HTR-8/SVneo (cell line): ENCODE measurements at places on chromosomes 6 and 20.

DNA sequence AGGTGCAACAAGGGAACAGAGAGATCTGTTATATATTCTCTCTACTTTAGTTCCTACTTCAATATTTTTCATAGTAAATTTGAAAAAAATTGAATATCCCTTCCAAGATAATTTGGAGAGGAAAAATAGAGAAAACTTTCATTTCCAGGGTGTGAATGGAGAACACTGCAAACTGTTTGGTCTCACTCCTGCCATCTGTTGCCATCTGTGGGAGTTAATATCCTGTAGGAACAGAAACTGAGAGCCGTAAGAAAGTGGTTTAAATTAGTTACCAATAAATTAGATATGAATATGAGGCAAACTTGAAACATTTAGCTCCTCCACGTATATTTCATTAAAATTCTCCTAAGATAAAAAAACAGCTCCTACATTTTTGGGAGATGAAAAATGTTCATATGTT is 4.2 kb downstream of the ZNF337 start:
- no peak for DNase-seq

DNA sequence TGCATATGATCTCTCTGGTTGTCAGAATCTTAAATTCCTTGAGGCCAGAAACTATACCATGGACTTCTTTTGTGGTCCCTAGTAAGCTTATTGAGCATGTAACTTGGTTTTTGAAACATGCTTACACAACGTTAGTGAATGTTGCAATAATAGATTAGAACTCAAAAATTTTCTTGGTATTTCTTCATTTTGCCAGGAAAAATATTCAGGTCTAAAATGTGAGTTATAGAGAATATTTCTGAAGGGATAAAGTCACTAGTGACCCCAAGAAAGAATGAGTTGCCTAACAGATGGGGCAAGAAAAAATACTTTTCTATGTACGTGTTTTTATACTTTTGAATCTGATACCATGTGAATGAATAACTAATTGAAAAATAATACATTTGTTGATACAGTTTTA is 195.4 kb downstream of the TFAP2A start:
- no peak for DNase-seq

- DNase-seq = no peak
Measured at GRCh38 chr6:12543953-12544352, 172.6 kb upstream of the PHACTR1 start.

DNA sequence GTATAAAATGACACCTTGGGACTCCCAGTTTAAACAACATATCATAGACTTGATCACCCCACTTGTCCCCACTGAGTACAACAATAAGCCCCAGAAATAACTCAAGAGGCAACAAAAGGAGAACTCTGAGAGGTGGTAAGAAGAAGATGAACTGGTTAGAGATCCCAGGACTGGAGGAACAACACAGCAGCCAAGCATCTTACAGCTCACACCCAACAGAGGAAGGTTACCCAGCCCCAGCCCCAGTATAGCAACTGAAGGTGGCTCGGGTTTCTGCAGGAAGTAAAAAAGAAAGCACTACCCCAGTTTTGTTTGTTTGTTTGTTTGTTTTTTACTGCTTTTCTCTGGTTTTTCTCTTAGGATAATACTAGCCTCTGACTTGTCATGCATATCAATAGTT is 17.1 kb upstream of the TGM6 start:
- no peak for DNase-seq

DNA sequence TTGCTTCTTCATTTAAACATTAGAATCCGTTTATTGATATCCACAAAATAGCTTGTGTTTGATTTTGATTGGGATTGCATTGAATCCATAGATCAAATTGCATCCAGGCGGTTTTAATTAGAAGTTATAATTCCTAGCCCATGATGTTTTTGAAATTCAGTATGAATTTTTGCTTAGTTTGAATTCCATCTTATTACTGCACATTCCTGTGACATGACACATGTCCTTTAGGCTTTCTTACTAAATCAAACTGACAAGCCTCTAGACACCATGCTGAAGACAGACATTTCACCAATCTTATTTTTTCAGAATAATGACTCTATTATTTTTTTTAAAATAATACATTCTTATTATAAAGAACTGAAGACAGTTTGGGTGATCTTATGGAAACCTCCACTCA is 21.4 kb upstream of the PI16 start:
- DNase-seq = peak; percentile 73

DNA sequence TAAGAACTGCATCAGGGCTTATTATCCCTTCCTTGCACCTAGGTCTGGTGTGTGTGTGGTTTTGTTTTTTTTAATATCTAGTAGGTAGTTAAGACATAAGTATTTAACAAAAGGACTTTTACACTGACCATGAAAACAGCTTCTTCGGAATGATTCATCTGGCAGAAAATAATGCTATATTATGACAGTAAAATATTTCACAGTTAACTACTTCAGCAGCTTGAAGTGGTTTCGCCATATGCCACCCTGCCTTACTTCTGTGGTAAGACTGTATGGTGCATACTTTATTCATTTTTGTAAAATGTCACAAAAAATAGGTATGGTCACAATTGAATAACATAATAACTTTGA is 858 bp upstream of the PTPRK start:
- no peak for DNase-seq

- no peak for DNase-seq
Measured at GRCh38 chr20:1376408-1377270, 16.2 kb downstream of the FKBP1A start.

DNA sequence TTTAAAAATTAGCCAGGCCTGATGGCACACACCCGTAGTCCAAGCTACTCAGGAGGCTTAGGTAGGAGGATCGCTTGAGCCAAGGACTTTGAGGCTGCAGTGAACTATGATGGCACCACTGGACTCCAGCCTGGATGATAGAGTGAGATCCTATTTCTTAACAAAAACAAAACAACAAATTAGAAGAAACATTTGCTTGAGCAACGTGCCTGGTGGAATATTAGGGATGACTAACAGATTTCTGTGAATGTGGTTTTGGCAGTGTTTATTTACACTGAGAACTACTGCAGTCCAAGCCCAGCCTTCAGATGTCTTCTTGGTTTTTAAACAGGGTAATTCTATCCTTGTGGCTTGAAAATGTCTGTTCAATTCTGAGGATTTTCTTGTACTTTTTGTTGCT is 9.2 kb downstream of the PPP1R3G start:
- peak; percentile 67 for DNase-seq

DNA sequence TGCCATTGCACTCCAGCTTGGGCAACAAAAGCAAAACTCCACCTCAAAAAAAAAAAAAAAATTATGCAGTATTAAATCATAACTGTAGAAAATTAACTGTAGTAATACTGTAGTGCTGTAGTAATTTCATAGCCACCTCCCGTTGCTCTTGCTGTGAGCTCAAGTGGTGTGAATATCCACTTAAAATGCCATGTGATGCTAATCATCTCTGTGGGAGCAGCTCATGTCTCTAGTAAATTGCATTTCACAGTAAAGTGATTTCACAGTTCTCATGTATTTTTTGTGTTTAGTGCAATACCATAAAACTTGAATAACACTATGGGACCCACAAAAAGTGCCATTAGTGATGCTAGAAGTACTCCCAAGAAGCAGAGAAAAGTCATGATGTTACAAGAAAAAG is 14.4 kb upstream of the FAM217A start:
- no peak for DNase-seq

- DNase-seq = no peak
Measured at GRCh38 chr6:170150590-170150945, 140.3 kb downstream of the DLL1 start.

GRCh38 chr6:97085772-97086171 is 161.2 kb downstream of the KLHL32 start:
- no peak for DNase-seq

DNA sequence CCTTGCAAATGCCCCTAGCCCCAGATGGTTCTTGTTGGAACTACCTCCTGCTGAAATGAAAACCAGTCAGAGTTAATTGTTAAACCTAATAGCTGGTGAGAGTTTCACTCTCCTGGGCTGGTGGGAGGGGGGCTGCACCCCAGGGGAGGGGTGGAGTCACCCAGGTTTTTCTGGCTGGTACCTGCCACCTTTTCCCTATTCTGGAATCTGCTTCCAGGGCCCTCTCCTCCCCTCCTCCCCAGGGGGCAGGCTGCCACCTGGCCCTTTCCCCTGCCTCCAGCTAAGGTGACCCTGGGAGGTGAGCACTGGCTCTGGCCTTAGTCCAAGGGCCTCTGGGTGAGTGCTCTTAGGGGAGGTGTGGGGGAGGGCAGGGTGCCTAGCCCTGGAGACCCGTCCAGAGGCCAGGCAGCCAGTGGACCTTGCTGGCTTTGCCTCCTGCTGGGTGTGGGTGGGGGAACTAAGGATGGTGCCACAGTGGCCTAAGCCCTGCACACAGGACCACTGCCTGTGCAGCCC is 48.8 kb upstream of the EPB41L1 start:
- DNase-seq = no peak

DNA sequence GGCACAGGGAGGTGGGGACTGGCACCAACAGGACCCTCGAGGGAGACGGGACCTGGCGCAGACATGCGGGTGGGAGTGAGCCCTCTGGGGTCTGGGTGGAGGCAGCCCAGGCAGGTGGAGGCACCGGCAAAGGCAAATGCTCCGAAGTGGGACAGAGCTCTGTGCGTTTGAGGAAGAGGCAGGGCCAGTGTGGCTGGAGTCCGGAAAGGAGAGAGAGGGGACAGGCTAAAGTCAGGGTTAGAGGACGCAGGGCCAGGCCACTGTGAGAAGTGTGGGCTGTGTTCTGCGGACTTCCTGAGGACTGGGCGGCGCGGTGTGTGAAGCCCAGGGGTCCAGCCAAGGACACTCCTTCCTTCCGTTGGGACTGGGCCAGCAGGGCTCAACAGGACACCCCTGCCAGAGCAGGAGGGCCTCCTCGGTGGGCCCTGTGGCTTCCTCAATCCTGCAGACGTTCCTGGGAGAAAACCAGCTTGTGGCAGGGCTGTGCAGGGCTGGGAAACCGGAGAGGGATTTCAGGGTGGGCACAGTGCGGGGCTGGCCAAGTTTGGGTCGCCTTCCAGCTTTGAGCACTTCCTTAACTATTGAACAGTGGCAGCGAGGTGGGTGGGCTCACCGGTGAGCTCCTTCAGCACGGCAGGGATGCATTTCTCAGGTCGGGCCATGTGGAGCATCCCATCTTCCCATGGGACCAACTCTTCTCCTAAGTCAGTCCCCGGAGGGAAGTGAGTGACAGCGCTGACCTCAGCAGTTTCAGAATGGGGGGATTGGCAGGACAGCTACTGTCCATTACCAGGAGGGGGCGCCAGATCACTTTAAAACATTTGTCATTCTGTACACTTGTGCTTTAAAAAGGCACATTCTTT is 22.5 kb downstream of the MOCS3 start:
- peak; percentile 89 for DNase-seq

GRCh38 chr6:47521961-47522360 is 44.4 kb downstream of the CD2AP start:
- no peak for DNase-seq

GRCh38 chr6:156719395-156719719 is 57.8 kb upstream of the ARID1B start:
- DNase-seq = no peak

- no peak for DNase-seq
Measured at GRCh38 chr6:36722879-36723278, 25.3 kb downstream of the RAB44 start.

GRCh38 chr20:38407321-38407720 is 27.8 kb downstream of the SNHG17 start:
- DNase-seq = no peak

- peak; percentile 36 for DNase-seq
Measured at GRCh38 chr6:145028144-145028818, 707.0 kb downstream of the EPM2A start.

DNA sequence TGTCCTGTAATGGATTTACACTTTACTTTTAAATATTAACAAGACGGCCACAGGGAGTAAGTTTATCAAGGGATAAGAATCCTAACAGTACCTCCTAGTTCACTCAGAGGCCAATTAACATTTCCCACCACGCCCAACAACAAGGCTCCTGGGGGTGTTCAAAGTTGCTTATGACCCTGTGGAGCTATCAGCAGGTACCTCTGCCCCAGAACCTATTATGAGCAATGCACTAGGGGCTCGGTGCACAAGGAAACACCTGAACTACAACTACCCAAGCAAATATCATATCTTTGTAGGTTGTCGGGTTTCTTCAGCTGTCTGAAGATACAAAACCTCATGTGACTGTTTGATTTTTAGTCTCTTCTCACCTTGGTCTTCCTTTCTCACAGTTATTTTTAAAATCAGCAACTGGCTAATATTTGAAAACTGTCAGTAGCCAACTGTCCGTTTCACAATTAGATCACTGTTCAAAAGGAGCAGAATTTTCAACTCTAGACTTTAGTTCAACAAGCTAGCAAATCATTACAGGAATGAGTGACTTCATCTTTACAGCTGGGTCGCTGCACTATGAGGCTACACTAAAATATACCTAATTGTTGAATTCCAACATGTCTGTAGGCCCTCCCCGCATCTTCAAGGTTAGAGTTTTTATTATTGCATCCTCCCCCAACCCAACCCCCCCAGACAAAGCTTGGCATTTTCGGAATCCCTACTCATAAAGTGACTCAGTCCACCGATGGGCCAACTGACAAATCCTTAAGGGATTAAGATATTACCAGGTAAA is 38.1 kb downstream of the B4GALT5 start:
- DNase-seq = peak; percentile 47

GRCh38 chr6:33288141-33288920 is 708 bp downstream of the WDR46 start:
- DNase-seq = no peak

GRCh38 chr6:139882234-139882633 is 507.8 kb upstream of the CITED2 start:
- no peak for DNase-seq

DNA sequence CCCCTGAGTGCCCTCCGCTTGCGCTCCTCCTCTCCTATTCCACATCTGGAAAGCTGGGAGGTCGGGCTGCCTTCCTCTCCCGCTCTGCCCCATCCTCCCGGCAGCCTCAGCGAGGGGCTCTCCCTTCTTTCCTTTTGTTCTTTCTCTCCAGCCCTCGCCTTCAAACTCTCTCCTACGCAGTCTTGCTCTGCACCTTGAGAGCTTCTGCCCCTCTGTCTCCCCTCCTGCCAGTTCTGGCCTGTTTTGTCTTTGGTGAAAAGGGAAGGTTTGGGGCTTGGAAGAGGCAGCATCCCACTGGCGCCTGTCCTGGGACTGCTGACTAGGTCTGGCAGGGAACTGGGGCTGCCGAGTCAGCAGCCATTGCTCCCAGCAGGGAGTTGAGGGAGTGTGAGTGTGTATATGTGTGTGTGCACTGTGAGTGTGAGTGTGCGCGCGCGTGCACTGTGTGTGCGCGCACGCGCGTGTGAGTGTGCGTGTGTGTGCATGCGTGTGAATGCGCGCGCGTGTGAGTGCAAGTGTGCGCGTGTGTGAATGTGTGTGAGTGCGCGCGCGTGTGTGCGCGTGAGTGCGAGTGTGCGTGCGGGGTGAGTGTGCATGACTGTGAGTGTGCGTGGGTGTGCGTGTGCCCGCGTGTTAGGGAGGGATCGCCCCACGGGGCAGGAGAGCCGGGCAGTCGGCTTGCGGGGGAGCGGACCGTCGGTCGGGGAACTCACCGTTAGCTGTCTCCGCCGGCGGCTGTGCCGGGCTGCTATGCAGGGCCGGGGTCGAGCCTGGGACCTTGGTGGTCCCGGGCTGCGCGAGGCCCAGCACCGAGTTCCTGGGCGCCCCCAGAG is 523 bp downstream of the CPXM1 start:
- no peak for DNase-seq
